ENCODE measurements at places on chromosomes 5 and 9. TPM values are rescaled to one million over a fixed set of nuclear protein-coding genes. Genes with fewer than 3 reads are reported as not detected.

The PCDHB15 gene
- total RNA-seq = 22.1 TPM

The IGFBPL1 gene
- 67.1 TPM for total RNA-seq

The SCGB3A2 gene
- not detected for total RNA-seq

The LECT2 gene
- total RNA-seq = not detected

The C9orf43 gene
- 0.62 TPM for total RNA-seq

- DNase-seq = no peak
These were observed 67.4 kb downstream of the NSUN2 start for GRCh38 chr5:6565492-6565891.

DNA sequence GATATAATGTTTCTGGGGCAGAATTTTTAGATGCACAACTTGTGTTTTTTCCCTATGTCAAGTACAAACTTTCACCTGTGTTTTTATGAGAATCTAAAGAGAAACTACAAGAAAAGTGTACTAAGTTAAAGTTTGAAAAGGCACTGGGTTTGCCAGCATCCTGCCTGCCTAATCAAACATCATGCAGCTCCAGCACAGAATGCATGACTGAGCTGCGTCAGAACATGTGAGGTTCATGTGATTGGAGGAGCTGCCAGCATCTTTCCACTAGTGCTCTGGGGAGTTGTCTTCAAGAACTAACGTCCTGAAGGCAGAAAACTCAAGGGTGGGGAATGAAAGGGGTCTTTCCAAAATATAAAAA lies 46.1 kb upstream of the RIC1 start:
- no peak for DNase-seq

GRCh38 chr9:110224583-110224982 lies 16.6 kb upstream of the C9orf152 start:
- no peak for DNase-seq

GRCh38 chr9:135403733-135404450 lies 75.7 kb upstream of the PPP1R26 start:
- no peak for DNase-seq

DNA sequence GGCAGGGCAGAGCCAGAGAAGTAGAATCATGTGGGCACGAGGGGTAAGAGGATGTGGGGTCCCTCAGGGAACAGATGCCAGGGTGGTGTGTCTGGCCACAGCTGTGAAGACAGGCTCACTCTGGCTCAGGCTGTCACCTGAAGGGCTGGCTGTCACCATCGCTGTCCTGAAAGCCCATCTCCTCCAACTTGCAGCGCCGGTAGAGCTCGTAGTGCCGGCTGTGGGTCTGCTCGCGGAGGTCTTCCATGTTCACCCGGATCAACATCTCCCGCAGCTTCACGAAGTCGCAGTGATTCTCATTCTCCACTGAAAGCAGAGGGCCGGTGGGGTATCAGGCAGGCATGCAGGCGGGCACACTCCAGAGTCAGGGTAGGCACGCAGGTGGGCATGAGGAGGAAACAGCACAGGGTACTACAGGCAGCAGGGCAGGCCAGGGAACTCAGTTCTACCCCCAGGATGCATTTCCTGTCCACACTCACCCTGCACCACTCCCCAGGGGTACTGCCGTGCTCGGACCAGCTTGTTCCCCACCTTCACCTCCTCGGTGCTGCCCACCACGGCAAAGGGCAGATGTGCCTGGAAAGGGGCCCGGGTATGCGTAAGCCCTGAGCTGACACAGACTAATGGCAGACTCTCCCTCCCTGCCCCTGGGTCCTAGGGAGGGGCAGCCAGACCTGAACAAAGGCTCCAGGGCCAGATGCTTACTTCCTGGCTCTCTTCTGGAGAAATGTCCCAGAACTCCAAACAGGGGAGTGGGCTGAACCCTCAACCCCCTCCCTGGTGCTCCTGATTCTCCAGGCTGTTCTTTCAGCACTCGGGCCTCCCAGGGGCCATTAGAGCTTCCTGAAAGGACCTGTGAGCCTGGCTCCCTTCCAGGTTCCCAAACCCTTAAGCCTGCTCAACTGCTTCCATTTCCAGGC lies 14.4 kb downstream of the CCNI2 start:
- DNase-seq = no peak

- no peak for DNase-seq
These were observed 3.6 kb upstream of the PTGR1 start for GRCh38 chr9:111603041-111603440.

DNA sequence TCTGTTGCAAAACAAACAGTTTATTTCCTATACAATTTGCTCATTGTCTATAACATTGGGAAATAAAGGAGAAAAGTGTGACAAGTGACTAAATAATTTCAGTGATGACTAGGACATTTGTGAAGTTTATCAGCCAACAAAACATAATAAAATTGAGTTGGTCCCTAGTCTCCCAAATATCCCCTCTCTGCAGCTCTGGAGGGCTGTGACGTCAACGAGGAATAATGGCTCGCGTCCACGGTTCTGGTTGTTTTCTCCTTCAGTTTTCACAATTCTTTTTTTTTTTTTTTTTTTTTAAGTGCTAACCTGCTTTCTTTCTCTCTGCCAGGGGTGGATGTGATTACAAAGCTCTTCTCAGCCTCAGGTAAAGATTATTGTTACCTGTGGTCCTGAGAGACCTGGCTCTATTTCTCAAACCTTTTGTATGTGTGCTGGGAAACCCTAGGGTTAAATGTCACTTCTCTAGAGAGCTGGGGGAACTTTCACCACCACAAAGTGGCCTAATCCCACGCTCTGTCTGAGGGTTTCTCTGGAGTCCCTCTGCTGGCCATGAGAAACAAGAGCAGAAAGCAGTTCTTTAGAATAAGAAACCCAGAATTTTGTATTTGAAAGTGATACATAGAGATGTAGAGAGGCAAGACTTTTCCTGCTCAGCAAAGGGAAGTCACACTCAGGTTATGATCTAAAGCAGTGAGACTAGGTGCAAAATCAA lies 36.2 kb upstream of the ANKRD55 start:
- no peak for DNase-seq

DNA sequence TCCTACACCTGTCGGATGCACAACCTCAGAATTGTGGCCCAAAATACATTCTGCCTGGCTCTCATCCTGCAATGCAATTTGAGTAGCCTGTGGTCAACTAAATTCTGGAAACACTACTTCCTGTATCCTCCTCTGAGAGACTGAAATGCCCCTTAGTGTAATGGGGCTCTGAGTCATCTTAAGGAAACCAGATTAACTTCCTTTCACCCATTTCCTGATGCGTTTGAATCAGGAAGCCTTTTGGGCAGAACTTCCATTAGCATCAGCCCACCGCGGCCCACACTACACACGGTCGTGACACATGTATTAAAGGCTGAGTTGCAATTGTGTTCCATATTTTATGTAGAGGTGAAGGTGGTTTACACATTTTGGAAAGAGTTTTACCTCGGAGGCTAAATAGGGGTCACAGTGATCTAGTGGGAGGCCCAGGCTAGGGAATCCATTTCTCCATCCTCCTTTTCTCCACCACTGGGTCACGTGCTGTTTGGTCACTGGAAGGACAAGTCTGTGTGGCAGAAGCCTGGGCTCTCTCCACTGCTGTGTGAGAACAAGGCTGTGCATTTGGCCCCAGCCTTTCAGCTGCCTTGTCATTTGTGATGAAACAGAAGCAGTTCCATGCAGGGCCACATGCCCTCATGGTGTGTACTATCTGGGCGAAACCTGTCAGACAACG lies 55.9 kb downstream of the DAP start:
- DNase-seq = no peak

- DNase-seq = no peak
These were observed 28.7 kb downstream of the ISL1 start for GRCh38 chr5:51411921-51412325.

GRCh38 chr9:121720311-121721057 lies 69.0 kb downstream of the DAB2IP start:
- DNase-seq = no peak

DNA sequence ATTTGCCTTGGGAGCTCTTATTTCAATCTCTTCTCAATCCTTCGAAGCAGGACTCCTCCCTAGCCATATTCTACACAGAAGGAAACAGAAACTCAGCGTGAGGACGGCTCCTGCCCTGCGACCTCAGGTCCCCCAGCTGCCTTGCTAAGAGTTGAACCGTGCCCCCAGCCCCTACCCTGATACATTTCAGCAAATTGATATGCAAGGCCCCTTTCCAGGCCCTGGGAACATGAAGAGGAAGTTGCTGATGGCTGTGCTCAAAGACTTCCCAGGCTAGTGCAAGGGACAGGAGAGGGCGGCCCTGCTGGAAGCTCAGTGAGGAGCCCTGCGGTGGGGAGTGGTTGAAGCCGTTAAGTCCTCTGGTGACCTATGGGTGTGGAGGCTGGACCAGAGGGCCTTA lies 41.5 kb downstream of the BOD1 start:
- DNase-seq = no peak

- no peak for DNase-seq
These were observed 33.3 kb upstream of the ABCA1 start for GRCh38 chr9:104961238-104961637.
